ENCODE measurements at places on chromosomes 3 and 15.
A peak's percentile ranks its signal among the peaks of the same experiment; 100 is the strongest.

DNA sequence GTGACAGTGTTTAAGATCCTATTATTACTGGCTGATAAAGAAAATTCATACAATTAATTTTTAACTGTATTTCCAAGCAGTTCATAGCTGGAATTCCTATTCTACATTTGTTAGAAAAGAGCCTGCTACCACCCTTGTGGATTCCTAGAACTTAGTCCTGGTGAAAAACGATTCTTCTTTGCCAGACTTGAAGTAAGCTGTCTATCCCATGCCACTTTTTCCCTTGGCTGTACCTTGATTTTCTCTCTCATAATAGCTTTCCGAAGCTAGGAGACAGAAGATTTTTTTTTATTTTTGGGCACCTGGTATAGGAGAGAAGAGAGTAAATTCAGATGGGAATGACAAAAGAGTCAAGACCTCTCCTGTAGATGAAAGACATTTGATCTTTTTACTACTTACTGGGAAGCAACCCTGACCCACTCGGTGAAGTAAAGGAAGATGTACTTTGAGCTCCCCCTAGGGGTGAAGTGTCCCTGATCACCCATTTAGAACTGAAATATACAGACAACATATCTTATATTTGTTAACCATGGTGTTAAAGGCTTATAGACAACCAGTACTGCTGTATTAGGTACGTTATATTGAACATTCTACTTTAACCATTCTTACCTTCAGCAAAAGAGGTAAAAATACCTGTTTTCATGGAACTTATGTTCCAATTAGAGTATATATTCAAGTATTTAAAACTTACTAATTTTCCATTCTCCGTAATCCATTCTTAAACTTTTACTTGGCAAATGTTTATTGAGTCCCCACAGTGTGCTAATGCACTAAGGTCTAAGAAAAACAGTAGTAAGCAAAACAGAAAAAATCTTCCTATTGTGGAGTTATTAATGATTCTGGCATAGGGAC, 36.2 kb upstream of the C3orf38 start:
- DNase-seq, result peak; percentile 39

GRCh38 chr15:77121599-77121998, 50.7 kb upstream of the TSPAN3 start:
- DNase-seq, result no peak

DNA sequence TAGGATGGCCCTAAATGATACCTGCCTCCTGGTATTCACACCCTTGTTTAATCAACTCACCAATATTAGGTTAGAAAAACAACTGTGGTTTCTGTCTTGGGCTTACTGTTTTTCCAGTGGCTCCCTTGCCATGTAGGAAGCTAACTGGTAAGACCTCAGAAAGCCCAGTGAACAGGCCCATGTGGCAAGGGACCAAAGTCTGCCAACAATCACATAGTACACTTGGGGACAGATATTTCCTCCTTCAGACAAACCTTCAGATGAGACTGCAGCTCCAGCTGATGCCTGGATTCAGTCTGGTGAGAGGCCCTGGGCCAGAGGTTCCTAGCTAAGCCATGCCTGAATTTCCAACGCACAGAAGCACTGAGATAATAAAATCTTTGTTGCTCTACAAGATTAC, 96.1 kb downstream of the GSK3B start:
- DNase-seq, result no peak

DNA sequence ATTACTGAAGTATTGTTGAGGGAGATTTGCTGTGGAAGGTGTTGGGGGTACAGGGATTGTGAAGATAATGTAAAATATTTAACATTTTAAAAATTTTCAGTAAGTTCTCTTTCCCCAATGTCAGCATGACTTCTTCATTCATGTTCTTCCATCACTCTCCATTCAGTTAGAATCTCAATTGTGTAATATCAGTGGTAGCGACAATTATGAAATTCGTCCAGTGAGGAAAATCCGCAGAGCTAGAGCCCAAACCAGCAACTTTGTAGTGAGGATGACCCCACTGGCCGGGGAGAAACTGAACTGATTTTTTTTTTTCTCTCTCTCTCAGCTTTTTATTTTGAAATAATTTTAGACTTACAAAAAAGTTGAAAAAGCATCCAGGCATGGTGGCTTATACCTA, 171.7 kb downstream of the PGPEP1L start:
- no peak for DNase-seq

GRCh38 chr3:45958321-45958791, 15.1 kb downstream of the CXCR6 start:
- no peak for DNase-seq

GRCh38 chr15:41656188-41656587, 4.0 kb upstream of the MGA start:
- no peak for DNase-seq

DNA sequence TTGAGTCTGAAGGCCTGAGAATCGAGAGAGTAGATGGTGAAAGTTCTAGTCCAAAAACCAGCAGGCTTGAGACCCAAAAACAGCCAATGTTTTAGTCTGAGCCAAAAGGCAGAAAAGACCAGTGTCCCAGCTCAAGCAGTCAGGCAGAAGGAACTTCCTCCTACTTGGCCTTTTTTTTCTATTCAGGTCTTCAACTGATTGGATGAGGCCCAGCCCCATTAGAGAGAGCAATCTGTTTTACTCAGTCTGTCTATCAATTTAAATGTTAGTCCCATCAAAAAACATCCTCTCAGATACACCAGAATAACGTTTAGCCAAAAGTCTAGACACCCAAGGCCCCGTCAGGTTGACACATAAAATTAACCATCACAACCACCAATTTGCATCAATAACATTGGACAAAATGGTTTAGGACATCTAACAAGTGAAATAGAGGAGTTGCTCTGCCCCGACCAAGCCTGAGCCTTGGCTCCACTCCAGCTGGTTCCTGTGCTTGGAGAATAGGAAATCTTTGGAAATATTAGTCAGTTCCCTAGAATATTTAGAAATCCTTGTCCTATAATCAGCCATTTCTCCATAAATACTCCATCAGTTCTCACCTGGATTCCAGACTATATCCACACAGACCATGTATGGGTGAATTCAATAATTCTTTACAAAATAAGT, 51.4 kb upstream of the LIPC start:
- DNase-seq, result no peak

DNA sequence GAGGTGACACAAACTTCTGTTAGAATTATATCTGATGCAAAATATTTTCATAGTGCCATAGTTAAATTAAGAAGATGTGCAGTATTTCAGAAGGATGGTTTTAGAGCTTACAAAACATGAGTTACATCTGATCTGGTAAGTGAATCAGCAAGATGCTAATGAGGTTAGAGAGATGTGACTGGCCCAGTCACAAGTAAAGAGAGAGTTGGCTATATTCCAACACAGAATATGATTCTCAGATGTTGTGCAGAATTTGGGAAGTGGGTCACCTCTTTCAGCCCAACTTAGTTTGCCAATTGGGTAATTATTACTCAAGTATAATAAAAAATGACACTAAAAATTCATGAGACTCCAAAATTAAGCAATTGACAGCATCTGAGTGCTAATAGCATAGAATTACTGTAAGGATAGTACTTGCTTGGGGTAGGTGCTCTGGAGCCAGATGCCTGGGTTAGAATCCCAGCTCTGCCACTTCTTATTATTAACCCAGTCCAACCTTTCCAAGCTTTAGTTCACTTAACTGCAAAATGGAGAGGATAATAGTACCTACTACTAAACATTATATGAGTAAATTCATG, 30.8 kb downstream of the P2RY1 start:
- no peak for DNase-seq

Measured in activated T-cell treated with anti-CD3 and anti-CD28 coated beads, Interleukin-2, amount 50 U/mL, for 48 hours (primary cell).